ENCODE measurements at places on chromosomes 1 and 21.

DNA sequence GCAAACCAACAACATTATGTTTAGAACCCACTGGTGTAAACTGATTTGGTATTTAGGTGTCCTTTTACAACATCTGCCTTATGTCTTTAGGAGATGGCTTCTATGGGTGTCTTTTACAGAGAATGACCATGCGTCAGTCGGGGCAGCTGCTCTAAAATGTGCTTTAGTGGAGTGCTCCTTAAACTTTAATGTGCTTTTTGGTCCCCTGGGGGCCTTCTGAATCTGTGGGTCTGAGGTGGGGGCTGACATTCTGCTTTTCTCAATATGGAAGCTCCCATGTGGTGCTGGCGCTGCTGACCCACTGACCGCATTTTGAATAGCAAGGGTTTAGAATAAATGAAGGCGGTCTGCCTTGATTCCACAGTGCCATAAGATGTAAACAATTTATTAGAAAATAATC, 173.2 kb upstream of the B3GALT2 start:
- no peak for DNase-seq

GRCh38 chr1:3588395-3588794, 22.9 kb downstream of the MEGF6 start:
- no peak for DNase-seq

GRCh38 chr1:172723251-172723650, 64.3 kb downstream of the FASLG start:
- DNase-seq: no peak

- peak; percentile 85 for DNase-seq
Observed at GRCh38 chr1:117367046-117368025, at the start of gene MAN1A2. Gene MAN1A2, plus strand, starts transcription at chr1:117367449. Its CDS starts 735 bp downstream, at chr1:117368184.

DNA sequence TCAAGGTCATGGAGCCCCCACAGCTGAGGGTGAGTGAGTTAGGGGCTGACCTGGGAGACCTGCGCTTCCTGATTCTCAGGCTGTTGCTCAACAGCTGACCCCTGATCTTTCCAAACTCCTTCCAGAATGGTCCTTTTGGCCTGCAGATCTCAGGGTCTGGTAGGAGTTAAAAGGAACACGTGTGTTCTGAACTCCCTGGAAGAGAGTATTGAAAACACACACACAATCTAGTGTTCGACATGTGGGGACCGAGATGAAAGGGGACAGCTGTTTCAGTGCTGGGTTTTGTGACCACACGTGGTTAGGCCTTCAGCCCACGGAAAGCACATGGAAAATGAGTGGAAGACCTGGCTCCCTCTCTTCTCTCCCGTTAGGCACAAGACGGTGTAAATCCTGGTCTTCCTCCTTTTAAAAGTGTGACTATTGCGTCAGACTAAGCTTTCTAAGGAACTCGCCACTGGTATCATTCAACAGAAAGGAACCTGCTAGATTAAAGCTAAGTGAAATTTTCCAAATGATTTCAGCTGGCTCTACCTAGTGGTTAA, 49.6 kb downstream of the RUNX1 start:
- DNase-seq: no peak

GRCh38 chr1:85224295-85224694, 23.5 kb upstream of the SYDE2 start:
- DNase-seq: no peak

- no peak for DNase-seq
Observed at GRCh38 chr1:155698382-155699038, 9.6 kb downstream of the DAP3 start.

- DNase-seq: no peak
Observed at GRCh38 chr21:27339902-27340301, 373.0 kb upstream of the ADAMTS5 start.

- peak; percentile 94 for DNase-seq
Observed at GRCh38 chr1:36386265-36387140, 779 bp upstream of the STK40 start.

GRCh38 chr1:58204284-58204683, 342.2 kb downstream of the OMA1 start:
- DNase-seq: no peak

DNA sequence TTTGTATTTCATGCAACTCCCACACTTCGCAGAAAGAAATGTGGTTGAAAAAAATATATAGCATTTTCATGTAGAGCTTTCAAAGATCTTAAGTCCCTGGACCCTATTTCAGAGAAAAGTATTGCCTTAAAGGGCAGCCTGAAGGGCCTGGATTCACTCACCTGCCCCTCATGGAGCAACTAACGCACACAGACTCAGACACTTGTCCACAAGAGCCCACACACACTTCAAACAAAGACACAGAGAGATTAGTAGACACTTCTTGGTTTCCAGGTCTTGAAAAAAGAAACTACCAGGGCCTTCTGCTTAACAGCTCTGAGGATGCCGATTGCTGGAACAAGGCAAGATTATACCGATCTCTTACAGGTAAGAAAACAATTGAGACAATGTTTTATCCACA, 122.2 kb downstream of the ZBTB18 start:
- DNase-seq: no peak

DNA sequence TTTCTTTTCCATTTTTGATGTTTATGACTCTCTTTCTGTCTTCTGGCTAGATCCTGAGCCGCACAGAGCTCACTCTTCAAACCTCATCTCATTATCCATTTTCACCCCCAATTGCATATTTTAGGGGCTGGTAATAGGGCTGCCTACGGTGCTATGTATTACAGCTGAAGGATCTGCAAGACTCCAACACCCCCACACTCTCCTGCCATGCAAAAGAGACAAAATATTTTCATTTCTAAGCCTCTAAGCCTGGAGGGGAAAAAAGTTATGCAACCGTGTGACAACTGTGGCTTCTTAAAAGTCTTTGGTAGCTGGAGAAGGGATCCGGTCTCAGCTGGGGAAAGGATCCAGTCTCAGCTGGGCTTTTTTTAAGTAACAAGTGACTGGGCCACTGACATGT, 311.6 kb downstream of the NPHP4 start:
- no peak for DNase-seq

DNA sequence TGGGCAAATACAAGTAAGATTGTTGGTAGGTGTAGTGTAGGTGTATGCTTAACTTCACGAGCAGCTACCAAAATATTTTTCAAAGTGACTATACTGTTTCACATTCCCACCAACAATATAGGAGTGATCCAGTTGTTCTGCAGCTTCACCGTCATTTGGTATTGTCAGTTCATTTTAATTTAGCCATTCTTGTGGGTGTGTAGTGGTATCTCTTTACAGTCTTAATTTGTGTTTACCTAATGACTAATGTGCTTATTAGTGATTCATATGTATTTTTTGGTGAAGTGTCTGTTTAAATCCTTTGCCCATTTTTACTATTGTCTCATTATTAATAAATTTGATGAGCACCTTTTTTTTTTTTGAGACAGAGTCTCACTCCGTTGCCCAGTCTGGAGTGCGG, 35.4 kb downstream of the RCSD1 start:
- no peak for DNase-seq

DNA sequence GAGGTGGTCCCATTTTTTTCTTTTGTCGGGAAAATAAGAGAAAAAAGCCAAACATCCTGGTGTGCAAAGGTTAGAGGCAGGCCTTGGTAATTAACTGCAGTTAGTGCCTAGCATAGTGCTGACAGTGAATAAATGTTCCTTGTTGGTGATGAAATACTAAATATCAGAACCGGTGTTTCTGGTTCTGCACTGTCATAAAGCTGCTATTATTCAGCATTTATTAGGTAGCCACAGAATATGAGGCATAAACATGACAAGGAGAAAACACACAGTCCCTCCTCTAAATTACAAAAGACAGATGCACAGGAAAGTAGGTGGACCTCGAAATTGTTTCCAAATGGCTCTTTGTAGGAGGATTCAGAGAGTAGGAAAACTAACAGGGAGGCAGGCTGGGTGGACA, 122.0 kb upstream of the ADGRL2 start:
- no peak for DNase-seq

GRCh38 chr1:204461331-204462228, 33.0 kb downstream of the PIK3C2B start:
- peak; percentile 54 for DNase-seq

DNA sequence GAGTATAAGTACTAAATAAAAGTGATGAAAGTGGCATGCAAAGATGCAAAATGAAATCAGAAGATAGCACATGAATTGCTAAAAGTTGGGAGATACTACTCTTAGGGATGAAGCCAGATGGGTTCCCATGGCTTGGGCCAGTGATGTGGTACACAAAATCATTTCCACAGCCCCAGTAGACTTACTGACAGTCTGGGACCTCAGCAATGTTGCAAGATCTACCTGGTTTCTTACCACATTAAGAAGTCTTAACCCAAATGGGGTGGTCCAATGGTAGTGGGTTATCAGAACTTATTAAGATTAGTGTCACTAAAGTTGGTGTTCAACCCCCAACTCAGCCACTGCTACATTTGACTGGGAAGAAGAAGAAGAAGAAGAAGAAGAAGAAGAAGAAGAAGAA, 227.7 kb upstream of the IRF2BP2 start:
- DNase-seq: no peak

DNA sequence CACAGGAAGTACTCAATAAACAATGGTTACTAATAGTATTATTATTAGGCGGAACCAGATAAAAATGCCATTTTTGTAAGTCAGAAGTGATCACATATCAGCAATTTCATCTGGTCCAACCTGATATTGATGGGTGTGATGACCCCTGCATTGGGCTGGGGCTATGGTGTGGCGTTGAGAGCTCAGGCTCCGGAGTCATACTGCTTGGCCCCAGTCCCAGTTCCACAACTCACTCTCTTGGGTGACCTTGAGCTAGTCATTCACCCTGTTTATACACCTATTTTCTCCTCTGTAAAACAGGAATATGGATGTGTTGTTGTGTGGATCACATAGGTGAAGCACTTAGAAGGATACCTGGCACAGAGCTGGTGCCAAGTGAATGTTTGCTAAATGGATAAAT, 229.4 kb upstream of the POU3F1 start:
- DNase-seq: no peak

DNA sequence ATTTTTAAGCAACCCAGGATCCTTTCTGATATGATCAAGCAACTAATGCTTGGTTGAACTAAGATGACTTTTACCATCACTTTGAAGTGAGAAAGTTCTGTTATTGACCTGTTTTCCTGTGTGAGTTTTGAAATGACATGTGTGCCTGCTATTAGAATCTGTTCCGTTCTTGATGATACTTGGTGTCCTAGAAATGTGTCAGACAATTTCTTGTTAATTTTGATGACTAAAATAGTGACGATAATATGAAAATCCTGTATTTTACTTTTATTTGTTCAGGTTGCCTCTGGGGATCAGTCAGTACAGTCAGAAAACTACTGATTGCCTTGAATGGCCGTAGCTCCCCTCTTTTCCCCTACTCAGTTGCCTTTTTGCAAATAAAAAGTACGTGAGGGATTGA, 228.0 kb downstream of the RYR2 start:
- DNase-seq: no peak

GRCh38 chr1:91552596-91552995, 51.9 kb downstream of the CDC7 start:
- DNase-seq: no peak

GRCh38 chr1:174222166-174222949, 63.0 kb downstream of the RABGAP1L start:
- no peak for DNase-seq
